Stimulated activated CD8-positive, alpha-beta memory T cell treated with anti-CD3 and anti-CD28 coated beads, Interleukin-15, amount 100 ng/mL, for 48 hours (primary cell): ENCODE measurements at places on chromosomes 3 and 15.

GRCh38 chr3:27483117-27484014 lies 818 bp downstream of the SLC4A7 start:
- DNase-seq, result peak; percentile 4

- DNase-seq, result no peak
Observed at GRCh38 chr3:148379763-148380382, 317.8 kb upstream of the AGTR1 start.

- no peak for DNase-seq
Observed at GRCh38 chr3:28982906-28983305, 298.0 kb upstream of the RBMS3 start.

- no peak for DNase-seq
Observed at GRCh38 chr3:113983544-113983943, 35.7 kb downstream of the ZDHHC23 start.

DNA sequence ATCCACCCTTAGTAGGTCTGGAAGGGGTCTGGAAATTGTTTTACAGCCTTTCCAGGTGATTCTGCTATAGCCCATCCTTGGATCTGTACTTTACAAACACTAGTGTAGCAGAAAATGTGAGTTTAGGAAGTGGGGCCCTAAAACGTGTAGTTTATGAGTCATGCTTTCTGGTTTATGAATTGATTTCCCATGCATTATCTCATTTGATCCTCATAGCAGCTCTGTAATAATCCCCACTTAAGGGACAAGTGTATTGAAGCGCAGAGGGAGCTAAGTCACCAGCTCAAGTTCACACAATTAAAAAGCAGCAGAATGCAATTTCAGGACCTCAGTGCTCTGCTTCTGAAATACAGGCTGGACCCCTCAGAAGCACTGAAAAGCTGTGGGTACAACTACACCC lies 22.7 kb upstream of the STARD5 start:
- no peak for DNase-seq

GRCh38 chr3:59772416-59773408 lies 722.9 kb upstream of the CFAP20DC start:
- no peak for DNase-seq

- DNase-seq, result no peak
Observed at GRCh38 chr15:57183041-57183440, 193.3 kb upstream of the CGNL1 start.

GRCh38 chr3:47424434-47425382 lies 43.9 kb downstream of the PTPN23 start:
- no peak for DNase-seq

DNA sequence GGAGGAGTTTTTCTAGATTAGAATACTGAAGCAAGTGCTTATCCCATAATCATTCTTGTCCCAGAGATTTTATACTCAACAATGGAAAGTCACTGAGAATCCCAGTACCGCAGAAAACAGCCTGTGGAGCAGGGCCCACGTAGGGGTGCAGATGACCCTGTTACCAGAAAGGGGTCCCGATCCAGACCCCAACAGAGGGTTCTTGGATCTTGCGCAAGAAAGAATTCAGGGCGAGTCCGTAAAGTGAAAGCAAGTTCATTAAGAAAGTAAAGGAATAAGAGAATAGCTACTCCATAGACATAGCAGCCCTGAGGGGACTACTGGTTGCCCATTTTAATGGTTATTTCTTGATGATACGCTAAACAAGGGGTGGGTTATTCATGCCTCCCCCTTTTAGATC lies 2.6 kb downstream of the GCNT3 start:
- DNase-seq, result no peak
